ENCODE measurements at places on chromosomes 4 and X. TPM values are rescaled to one million over a fixed set of nuclear protein-coding genes. Genes with fewer than 3 reads are reported as not detected.

The NPNT gene
- not detected for total RNA-seq

The SNCA gene
- 11.6 TPM for total RNA-seq

The ADRA2C gene
- total RNA-seq = not detected

The GABRG1 gene
- not detected for total RNA-seq

The DCAF8L2 gene
- total RNA-seq = not detected

The TBX22 gene
- not detected for total RNA-seq

The MBNL3 gene
- 24.9 TPM for total RNA-seq

The IQCM gene
- not detected for total RNA-seq

The PRAF2 gene
- 21.1 TPM for total RNA-seq

The FGB gene
- total RNA-seq = not detected

The CDKL2 gene
- total RNA-seq = 1.3 TPM

The ADGRA3 gene
- 0.50 TPM for total RNA-seq

The SMIM31 gene
- total RNA-seq = not detected

The ABLIM2 gene
- 0.13 TPM for total RNA-seq

The GPR173 gene
- not detected for total RNA-seq

The CCKAR gene
- total RNA-seq = not detected

The CLIC2 gene
- 0.50 TPM for total RNA-seq

The CTBP1 gene
- 221 TPM for total RNA-seq

The PTPN13 gene
- total RNA-seq = 5.3 TPM

The NLGN3 gene
- 1.2 TPM for total RNA-seq

The SERPINA7 gene
- total RNA-seq = not detected

The DOK7 gene
- not detected for total RNA-seq

The FRG1 gene
- 73.4 TPM for total RNA-seq

The KLHL8 gene
- total RNA-seq = 9.1 TPM

The VCX3A gene
- not detected for total RNA-seq

The CNGA1 gene
- total RNA-seq = not detected

The WAS gene
- 157 TPM for total RNA-seq

The RAB33A gene
- total RNA-seq = 38.8 TPM

The RS1 gene
- not detected for total RNA-seq

The RPA4 gene
- 0.50 TPM for total RNA-seq

The SPANXB1 gene
- not detected for total RNA-seq

The RAB40A gene
- not detected for total RNA-seq

The TMEM47 gene
- total RNA-seq = not detected

The NR3C2 gene
- 4.1 TPM for total RNA-seq

The TCEAL8 gene
- total RNA-seq = 42.6 TPM

The RASSF6 gene
- total RNA-seq = not detected

The SSX2B gene
- total RNA-seq = not detected

The SGMS2 gene
- 0.10 TPM for total RNA-seq

The CEP135 gene
- 18.8 TPM for total RNA-seq

The MSMO1 gene
- total RNA-seq = 101 TPM

The RHOXF2B gene
- total RNA-seq = not detected

The LRIT3 gene
- 0.10 TPM for total RNA-seq

The RTL9 gene
- not detected for total RNA-seq

The TMLHE gene
- 10.3 TPM for total RNA-seq
